ENCODE measurements at places on chromosomes 2 and 18. TPM values are rescaled to one million over a fixed set of nuclear protein-coding genes. Genes with fewer than 3 reads are reported as not detected.

CAPG gene
- 32.8 TPM for total RNA-seq

AQP4 gene
- not detected for total RNA-seq

LIMS4 gene
- 2.4 TPM for total RNA-seq

RPRD1A gene
- 34.9 TPM for total RNA-seq
